ENCODE measurements at places on chromosomes 1 and 21.

DNA sequence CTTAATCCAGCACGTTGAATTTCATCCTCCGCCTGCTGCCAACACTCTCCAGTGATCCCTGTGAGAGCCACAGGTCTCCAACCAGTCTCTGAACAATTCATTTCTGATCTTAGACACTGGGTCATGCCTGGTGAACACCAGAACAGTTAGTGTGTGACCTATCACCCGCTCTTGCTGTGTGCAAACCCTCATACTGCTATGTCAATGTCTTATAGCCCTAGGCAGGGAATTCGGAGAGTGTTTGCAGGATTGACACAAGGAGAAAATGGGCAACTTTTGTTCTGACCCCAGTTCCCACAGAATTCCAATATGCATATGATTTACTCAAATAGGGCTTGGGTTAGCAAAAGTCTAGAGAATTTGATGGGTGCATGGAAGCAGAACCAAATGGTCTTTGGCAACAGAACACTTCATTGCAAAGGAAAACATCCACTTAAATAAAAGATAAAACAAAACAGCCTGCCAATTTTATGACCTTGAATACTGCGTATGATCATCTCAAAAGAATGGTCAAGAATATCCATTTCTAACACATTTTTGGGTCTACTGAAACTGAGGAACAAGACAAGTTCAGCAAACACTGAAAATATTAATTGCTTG lies 23.0 kb upstream of the GUCA2B start:
- DNase-seq: no peak

GRCh38 chr1:244209955-244210354 lies 158.9 kb downstream of the ZBTB18 start:
- no peak for DNase-seq

DNA sequence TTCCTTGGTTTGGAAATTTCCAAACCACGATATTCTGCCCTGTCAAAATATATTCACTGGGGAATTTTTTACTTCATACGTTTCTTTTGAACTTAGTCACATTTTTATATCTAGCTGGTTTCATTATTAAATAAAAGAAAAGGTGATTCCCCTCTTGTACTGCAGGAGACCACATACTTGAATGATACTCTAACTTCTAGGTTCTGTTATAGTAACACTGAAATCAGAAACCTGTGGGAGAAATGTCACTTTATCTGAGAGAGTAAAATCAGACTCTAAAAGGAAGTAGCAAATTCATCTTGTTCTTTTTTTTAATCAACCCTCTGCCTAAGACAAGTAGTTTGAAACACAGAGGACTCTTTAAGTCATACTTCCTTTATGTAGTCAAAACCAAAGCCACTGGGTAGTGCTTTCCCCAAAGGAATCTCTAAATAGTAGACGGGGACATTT lies 34.4 kb downstream of the MRPL39 start:
- no peak for DNase-seq

DNA sequence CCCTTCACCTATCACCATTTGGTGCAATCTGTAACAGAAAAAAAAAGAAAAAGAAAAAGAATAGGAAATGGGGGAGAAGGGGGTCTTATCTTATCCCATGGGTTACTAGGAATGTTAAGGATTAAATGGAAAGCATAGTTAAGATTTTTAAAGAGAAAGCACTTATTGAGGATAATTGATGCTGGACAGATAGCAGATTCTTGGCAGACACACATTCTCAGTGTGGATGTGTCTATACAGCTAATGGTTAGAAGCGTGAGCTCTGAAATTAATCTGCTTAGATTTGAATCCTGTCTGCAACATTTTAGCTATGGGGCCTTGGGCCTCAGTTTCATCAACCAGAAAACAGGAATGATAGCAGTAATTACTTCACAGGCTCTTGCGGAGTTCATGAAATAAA lies 67.1 kb downstream of the SSBP3 start:
- no peak for DNase-seq

DNA sequence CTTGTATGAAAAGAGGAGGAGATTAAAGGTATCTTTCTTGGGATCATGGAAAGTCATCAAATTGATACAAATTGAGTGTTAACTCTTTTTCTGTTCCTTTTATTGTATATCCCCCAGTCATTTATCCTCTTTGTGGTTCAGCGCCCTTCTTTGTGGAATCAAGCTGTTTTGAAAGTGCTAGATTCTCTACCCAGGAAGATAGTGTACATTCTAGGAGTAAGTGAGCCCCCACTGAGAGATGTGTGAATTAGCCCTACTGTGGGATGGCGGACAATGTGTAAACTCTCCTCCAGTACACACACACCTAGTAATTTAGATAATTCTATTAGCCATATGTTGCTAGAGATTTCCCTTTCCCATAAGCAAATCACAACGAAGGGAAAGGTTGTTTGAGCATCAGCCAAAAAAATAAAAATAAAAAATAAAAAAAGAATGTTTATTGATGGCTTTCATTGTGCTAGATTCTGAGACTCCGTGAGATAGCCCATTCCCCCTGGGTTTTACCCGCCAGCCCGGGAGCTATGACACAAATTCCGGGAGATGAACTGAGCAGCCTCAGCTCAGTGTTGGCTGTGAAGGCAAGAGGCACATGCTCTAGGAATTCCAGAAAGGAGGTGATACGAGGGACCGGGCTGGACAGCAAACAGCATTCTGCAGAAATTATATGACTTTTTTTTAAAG lies 378.4 kb upstream of the RUNX1 start:
- no peak for DNase-seq

DNA sequence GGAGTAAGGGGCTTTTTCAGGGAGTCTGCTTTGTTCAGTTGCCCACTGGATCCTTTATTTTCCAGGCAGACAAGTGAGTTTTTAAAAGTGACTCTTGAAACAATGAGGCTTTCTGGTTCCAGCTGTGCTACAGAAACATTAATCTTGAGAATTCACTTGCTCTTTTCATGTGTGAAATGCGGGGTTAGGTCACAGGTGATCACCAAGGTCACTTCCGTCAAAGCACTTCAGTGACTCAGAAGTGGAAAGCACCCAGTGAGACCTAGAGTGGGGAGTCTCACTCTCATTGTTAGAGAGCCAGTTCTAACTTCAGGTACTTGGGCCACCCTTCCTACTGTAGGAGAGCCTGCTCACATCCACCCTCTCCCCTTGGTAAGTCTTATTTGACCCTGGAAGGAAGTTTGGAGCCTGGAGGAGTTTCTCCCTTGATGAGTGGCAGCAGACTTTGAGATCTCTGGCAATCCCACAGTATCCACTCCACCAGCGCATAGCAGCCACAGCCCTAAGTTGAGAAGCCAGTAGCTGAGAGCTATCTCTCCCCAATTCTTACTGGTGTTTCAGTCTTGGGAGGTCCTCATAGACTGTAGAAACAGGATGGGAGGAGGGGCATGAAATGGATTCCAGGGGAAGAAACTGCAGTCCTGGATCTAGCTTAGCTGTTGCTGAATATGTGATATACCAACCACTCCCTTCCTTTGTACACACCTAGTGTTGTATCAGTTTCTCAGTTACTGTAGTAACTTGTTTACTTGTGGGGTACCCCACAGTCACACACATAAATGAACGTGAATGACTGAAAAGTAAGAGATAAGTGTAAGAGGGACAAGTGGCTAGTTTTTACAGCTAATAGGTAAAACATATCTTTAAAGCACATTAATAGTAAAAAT lies 3.1 kb downstream of the TACSTD2 start:
- no peak for DNase-seq

DNA sequence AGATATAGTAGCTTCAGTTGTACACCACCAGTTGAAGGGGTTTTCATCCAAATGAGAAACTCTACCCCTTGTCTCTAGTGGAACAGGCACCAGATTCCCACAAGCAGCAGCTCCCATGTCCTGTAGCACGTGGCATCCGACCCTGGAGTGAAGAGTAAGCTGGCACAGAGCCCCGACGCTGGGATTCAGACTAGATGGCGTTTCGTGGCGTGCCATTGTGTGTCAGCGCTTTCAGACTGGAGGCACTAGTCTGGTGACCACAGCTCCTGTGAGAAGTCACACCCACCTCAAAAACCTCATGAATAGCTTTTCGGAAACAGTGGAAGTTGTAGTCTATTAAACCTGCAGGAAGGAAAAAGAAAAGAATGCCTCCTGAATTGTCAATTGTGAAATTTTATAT lies 20.2 kb downstream of the RRAGC start:
- DNase-seq: no peak

GRCh38 chr1:36599828-36600227 lies 117.1 kb upstream of the CSF3R start:
- no peak for DNase-seq

GRCh38 chr1:174931214-174931613 lies 68.5 kb upstream of the CACYBP start:
- DNase-seq: no peak

Measured in SW 1271 (cell line).